ENCODE measurements at places on chromosomes 7 and 10.

- DNase-seq: no peak
Measured at GRCh38 chr10:97549587-97550322, 22.8 kb upstream of the ANKRD2 start.

- DNase-seq: no peak
Measured at GRCh38 chr7:19522486-19522885, 186.4 kb downstream of the POLR1F start.

DNA sequence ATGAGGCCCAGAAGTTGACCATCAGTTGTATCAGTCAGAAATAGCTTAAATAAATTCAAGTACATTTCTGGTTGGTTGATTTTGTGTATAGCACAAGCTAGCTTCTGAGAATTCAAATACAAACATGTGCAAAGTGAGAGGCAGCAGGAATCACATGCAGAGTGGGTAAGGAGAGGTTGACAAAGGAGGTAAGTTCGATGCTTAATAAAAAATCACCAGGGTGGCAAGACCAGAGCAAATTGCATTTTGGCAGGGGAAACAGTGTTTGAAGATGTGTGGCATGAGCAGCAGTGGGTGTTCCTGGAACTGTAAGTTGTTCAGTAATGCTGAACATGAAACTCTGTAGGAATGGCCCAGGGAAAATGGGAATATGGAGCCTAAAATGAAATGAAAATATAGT, 52.6 kb downstream of the GNAI1 start:
- DNase-seq: no peak

- DNase-seq: no peak
Measured at GRCh38 chr10:132667342-132668047, 118.5 kb downstream of the NKX6-2 start.

DNA sequence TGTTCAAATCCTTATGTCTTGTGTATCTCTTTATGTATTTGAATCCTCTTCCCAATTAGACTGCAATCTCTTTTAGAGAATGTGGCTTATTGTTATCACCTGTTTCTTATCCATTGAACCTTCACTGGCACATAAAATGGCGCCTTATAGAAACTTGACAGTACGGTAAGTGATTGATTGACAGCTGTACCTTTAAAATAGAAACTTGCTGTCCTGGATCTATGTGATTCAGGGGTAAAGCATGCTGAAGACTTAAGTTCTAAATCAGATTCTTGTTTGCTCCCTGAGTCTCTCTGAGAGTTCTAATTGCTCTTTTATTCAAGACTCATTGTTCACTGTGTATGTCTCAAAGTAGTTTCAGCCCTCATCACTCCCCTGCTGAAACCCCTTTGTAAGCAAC, 91.3 kb downstream of the CACNB2 start:
- no peak for DNase-seq

GRCh38 chr10:78570633-78571235, 498.0 kb upstream of the ZMIZ1 start:
- no peak for DNase-seq

GRCh38 chr7:11168650-11169170, 195.0 kb downstream of the PHF14 start:
- DNase-seq: no peak

GRCh38 chr7:36400036-36400435, 10.4 kb downstream of the ANLN start:
- no peak for DNase-seq

DNA sequence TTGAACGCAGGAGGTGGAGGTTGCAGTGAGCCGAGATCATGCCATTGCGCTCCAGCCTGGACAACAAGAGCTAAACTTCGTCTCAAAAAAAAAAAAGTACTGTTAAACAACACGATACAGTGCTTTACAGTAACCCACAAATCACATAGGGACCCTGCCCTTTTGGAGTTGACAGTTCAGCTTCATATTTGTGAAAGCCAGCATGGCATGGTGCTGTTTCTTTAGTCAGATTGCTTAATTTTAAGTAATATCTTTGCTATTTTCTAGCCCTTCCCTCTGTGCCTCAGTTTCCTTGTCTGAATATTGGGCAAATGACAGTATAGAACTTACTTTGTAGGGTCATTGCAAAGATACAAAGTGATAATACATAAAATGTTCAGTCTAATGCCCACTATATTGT, 4.9 kb downstream of the CDC123 start:
- DNase-seq: no peak

GRCh38 chr7:37558320-37559096, 109.8 kb upstream of the ELMO1 start:
- no peak for DNase-seq

- DNase-seq: no peak
Measured at GRCh38 chr10:11865561-11865960, 42.4 kb downstream of the PROSER2 start.

DNA sequence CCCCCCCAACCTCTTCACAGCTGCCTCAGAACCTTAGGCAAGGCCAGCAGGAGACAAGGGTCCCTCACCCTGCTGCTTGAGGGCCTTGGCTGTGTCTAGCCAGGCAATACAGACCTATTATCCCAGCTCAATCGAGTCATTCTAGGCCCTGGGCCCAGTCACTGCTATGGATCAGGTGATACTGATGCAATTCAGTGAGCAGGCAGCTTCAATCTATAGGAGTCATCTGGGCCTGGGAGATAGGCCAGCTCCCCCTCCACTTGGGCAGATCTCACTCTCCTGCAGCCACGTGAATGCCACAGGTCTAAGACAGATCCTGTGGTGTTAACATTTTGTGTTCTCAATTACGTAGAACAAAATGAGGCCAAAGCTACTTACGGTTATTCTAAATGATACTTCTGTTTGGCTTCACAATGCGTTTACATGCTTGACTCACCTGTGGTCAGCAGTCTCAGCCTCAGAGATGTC, 68.0 kb upstream of the LRRC4 start:
- no peak for DNase-seq

DNA sequence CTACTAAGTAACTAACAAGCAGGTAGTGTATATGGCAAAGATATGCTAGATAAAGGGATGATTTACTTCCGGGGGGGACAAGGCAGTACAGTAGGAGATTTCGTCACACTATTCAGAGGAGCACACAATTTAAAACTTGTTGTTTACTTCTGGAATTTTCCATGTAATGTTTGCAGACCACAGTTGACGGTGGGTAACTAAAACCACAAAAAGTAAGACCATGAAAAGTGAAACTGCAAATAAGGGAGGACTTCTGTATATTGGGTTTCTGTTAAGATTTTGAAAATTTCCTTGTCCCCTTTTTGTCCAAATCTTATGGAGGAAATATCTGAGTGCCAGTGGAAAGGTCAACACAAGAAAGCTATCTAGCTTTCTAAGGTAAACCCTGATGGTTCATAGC, 170.0 kb downstream of the ELAPOR2 start:
- DNase-seq: no peak

DNA sequence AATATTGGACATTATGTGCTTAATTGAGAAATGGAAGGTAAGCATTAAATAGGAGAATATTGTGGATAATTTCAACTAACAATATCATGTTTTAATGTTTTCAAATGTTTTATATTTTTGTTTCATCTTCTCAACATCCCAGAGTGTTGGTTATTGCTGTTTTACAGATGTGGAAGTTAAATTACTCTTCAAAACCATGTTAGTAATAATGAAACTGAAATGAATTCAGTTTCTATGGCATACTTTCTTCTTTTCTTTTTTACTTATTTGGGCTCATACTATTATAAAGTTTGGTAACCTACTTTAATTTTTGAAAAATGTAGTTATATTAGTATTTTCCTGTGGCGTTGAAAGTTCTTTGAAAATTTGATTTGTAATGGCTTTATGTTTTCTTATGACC, 4.2 kb downstream of the GLRX3 start:
- no peak for DNase-seq

- DNase-seq: no peak
Measured at GRCh38 chr7:33813331-33813730, 92.0 kb upstream of the BMPER start.

DNA sequence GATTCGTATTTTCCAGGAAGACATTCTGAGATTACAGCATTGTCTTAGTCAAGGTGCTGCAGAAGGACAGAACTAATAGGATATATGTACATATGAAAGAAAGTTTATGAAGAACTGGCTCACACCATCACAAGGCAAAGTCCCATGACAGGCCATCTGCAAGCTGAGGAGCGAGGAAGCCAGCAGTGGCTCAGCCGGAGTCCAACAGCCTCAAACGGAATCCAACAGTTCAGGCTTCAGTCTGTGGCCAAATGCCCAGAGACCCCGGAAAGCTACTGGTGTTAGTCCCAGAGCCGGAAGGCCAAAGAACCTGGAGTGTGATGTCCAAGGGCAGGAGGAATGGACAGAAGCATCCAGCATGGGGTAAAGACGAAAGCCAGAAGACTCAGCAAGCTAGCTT, 4.4 kb upstream of the ZFAND2A start:
- DNase-seq: no peak

- DNase-seq: no peak
Measured at GRCh38 chr7:101681170-101682007, 52.3 kb upstream of the MYL10 start.

- no peak for DNase-seq
Measured at GRCh38 chr7:37738321-37738720, 54.8 kb downstream of the GPR141 start.

DNA sequence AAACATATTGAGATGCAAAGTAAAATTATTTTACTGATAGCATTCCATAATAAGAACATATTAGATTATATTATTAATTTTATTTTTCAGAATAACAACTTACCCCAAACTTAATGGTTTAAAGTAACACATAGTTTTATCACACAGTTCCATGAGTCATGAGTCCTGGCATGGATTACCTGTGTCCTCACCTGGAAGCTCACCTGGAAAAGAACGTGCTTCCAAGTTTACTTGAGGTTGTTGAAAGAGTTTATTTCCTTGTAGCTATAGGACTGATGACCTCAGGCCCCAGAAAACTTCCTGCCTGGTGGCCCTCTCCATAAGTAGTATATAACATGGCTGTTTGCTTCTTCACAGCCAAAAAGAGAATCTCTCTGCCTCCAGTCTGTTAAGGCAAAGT, 254.6 kb downstream of the TFEC start:
- DNase-seq: no peak

DNA sequence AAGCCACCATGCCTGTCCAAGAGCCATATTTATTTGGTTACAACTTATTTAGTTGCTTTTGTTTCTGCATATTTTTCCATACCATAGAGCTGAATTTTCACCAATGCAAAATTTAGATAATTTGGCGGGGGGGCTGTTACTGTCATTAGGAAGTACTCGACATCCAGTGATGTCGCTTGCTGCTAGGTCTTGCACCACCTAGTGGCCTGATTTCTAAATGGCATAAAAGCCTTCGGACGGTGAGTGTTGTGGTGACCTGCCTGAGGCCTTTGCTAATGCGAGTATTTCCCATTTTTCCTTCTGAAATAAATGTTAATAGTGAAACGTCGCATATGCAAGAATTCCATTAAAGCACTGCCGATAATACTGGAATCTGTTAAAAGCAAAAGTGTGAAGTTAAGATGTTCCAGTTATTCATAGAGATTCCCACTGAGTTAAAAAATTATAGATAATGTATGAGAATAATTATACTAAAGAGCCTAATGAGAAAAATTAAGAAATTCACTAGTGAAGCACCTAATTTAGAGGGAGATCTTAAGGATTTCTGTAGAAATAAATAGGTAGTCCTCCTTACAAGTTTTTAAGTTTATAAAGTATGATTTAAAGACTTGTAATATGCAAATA, 86.1 kb upstream of the DNAJB6 start:
- no peak for DNase-seq

DNA sequence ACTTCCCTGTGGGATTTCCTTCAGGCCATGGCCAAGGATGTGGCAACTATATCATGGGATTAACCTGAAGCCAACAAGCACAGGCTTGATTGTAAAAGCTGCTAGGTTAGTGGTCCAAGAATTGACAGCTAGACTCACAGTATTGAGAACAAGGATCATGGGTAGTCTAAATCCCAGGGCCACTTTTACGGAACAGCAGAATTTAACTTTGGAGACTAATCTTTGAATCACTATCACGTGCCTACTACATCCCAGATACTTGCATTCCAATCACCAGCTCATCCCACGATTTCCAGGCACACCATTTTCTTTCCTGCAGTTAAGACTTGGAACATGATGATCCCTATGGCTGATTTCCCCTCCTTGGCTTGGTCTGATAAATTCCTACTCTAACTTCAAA, 65.6 kb upstream of the ADO start:
- DNase-seq: no peak

DNA sequence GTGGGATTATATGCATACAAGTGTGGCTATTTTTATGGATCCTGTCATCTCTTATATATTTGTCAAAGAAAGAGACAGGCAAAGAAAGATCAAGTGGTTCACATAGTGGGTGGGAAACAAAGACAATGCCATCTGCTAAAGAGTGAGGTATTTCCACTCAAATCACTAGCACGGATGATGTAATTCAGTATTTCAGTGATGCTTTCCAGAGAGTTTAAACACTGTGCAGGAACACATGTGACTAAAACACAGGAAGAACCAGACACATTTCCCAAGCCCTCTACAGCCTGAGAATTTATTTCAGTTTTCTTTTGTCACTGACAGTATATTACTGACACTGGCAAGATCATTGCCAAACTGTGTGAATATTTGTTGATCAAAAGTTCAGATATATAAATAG, 885.7 kb upstream of the CELF2 start:
- no peak for DNase-seq

DNA sequence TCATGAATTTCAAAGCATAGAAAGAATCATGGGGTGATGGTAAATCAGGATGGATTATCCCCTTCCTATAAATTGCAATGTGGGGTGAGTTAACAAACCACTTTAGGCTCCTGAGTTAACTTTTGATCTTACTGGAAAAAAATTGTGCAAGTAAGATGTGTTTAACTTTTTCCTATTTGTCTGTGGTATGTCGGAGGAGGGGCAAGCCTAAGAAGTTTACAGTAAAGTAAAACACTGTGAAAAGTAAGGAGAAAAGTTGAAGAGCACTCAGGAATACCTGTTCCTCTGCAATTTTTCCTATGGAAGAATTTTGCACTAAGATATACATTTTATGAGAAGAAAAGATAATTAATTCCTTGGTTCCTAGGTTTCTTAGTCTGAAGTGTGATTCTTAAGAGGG, 44.4 kb downstream of the IFIT5 start:
- no peak for DNase-seq

DNA sequence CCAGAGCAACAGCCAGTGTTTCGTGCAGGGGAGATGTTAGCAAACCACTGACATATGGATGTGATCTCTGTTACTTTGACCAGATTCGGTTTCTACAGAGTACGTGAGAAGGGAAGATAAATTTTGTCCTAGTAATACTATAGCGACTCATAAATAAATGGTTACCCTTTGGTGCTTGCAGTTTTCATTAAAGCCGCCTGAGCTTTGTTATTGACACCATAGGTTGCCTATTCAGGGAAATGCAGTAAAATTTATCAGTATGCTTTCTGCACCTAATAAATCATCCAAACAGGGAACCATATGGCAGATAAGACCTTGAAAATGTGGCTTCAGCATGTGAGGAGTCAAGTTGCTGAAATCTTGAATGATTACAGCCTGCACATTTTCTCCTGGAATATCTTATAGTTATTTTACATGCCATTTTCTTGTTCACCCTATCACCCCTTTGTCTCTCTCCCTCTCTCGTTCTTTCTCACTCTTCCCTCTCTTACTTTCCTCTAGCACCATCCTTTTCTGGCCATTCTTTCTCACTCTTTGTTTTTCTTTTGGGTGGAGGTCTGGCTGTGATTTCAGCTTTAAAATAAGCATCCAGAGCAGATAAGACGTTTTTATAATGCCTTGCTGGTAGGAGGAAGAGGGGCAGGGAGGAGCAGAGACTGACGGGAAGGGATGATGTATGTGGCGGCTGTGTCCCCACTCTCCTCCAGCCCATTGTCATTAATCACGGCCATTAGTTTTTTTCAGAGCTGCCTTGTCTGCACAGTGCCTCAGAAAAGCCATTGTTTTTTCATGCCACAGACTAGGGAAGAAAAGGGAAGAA, 182.5 kb downstream of the LRMDA start:
- no peak for DNase-seq
